ENCODE measurements at places on chromosomes 7 and 10. TPM values are rescaled to one million over a fixed set of nuclear protein-coding genes. Genes with fewer than 3 reads are reported as not detected.

DNA sequence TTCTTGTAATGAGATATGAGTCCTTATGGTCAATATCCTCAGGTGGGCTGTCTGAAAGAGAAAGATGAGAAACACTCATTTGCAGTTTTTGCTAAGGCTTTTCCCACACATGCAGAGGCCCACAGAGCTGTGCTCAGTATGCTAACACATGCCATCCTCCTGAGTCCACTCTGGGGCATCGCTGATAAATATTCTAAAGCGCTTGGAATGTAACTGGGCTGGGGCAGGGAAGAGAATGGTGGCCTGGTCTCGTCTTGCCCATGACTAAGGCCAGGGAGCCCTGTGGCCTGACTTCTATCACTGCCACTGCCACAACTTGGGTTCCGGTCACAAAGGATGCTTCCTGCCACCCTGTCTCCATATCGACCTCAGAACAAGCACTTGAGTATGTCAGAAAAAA lies 199.7 kb upstream of the FRMD4A start:
- H3K27ac ChIP-seq, result no peak overlapping the region
- peaks cover 65% of the 10 kb centered on the region for H3K4me1 ChIP-seq
- no peak overlapping the region for H3K4me3 ChIP-seq
- peaks cover 11% of the 10 kb centered on the region for H3K36me3 ChIP-seq
- H3K27me3 ChIP-seq, result no peaks in the 10 kb centered on the region
- no peak for DNase-seq

GRCh38 chr10:129552119-129552518 lies 85.1 kb downstream of the MGMT start:
- H3K27me3 ChIP-seq, result no peaks in the 10 kb centered on the region
- H3K36me3 ChIP-seq, result no peaks in the 10 kb centered on the region
- no peaks in the 10 kb centered on the region for H3K4me1 ChIP-seq
- H3K4me3 ChIP-seq, result no peak overlapping the region
- no peak for DNase-seq
- no peak overlapping the region for H3K27ac ChIP-seq

GRCh38 chr7:15628876-15629275 lies 57.6 kb downstream of the MEOX2 start:
- no peak overlapping the region for H3K27ac ChIP-seq
- DNase-seq, result no peak
- no peak overlapping the region for H3K4me3 ChIP-seq
- no peaks in the 10 kb centered on the region for H3K4me1 ChIP-seq
- H3K36me3 ChIP-seq, result no peaks in the 10 kb centered on the region
- no peaks in the 10 kb centered on the region for H3K27me3 ChIP-seq

GRCh38 chr10:84548869-84549268 lies 220.5 kb downstream of the CCSER2 start:
- no peaks in the 10 kb centered on the region for H3K36me3 ChIP-seq

DNA sequence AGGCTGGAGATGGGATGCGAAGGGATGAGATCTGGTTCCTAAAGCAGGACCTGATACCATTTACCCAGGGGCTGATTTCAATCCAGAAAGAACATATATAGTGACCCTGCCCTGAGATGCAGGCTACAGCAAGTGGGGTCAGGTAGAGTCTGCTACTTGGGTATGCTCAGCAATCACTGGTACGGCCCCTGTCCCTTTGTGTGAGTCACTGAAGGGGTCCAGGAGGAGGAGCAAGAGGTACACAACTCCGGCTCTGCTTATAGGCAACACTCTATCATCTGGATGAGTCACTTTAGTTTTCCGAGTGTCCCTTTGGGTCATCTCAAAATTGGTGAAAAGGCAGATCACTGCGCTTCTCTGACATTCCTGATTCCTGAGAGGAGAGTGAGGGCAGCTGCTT lies 79.6 kb upstream of the SORCS1 start:
- H3K4me3 ChIP-seq, result no peak overlapping the region
- H3K4me1 ChIP-seq, result no peaks in the 10 kb centered on the region
- H3K27me3 ChIP-seq, result no peaks in the 10 kb centered on the region
- DNase-seq, result no peak
- H3K36me3 ChIP-seq, result no peaks in the 10 kb centered on the region
- H3K27ac ChIP-seq, result no peak overlapping the region

GRCh38 chr10:113053091-113053490 lies 103.0 kb downstream of the TCF7L2 start:
- peaks cover 15% of the 10 kb centered on the region for H3K4me1 ChIP-seq
- DNase-seq, result no peak
- peaks cover 2% of the 10 kb centered on the region for H3K36me3 ChIP-seq
- H3K4me3 ChIP-seq, result no peak overlapping the region
- no peak overlapping the region for H3K27ac ChIP-seq

DNA sequence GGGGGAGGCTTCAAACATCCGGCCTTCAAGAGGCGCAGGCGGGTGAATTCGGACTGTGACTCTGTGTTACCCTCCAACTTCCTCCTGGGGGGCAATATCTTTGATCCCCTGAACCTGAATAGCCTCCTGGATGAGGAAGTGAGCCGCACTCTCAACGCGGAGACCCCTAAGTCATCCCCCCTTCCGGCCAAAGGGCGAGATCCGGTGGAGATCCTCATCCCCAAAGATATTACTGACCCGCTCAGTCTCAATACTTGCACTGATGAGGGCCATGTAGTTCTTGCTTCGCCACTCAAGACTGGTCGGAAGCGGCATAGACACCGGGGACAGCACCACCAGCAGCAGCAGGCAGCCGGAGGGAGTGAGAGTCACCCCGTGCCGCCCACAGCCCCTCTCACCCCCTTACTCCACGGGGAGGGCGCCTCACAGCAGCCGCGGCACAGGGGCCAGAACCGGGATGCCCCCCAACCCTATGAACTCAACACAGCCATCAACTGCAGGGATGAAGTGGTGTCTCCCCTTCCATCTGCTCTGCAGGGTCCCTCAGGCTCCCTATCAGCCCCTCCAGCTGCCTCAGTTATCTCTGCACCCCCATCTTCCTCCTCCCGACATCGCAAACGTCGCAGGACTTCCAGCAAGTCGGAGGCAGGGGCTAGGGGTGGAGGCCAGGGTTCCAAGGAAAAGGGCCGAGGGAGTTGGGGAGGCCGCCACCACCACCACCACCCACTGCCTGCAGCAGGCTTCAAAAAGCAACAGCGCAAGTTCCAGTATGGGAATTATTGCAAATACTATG lies 1.1 kb downstream of the MEPCE start:
- H3K36me3 ChIP-seq, result peaks cover 37% of the 10 kb centered on the region
- peak overlapping the region; percentile 99 for H3K4me3 ChIP-seq
- no peaks in the 10 kb centered on the region for H3K27me3 ChIP-seq
- H3K27ac ChIP-seq, result peak overlapping the region; percentile 82
- H3K4me1 ChIP-seq, result peaks cover 62% of the 10 kb centered on the region
- DNase-seq, result peak; percentile 30

DNA sequence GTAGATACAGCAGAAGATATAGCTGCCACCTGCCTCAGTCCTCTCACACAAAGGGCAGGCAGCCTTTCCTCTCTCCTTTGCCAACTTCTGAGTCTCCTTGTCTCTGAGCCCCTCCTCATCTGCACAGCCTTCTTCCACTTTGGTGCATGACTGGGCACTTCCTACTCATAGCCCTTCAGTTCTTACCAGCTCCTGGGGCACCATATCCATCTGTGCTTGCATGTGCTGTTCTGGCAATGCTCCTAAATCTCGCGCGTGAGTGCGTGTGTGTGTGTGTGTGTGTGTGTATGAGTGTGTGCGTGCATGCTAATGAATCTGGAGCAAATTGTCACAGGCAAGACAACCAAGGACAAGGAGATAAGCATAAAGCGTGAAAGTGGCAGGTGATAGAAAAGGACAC lies 1271.6 kb upstream of the SORCS1 start:
- H3K27ac ChIP-seq, result no peak overlapping the region
- no peaks in the 10 kb centered on the region for H3K4me1 ChIP-seq
- no peaks in the 10 kb centered on the region for H3K27me3 ChIP-seq
- no peaks in the 10 kb centered on the region for H3K36me3 ChIP-seq

DNA sequence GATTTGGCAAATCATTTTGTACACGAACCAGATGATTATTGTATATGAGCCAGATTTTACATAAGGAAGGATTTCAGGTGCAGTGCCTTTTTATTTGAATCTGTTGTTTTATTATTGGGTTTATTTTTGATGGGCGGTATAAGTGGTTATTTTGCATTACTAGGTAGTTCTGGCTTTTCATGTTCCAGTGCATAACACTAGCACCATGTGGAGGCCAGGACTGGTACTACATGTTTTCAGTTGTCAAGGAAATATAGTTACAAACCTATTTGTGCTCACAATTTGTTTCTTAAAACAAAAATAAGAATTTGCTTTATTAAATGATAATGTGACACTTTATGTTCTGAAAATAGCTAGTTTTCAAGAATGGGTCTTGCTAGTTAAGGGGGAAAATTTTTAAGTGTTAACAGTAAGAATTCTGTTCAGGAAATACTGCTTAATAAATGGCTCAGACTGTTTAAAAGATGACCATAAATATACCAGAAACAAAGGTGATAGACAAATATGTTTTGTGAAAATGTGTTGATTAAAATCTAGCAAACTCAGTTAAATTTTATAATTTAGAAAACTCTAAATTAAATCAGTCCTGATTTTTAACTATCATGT lies 7.1 kb upstream of the SEMA3E start:
- no peak for DNase-seq
- no peaks in the 10 kb centered on the region for H3K36me3 ChIP-seq
- H3K4me1 ChIP-seq, result no peaks in the 10 kb centered on the region
- H3K27ac ChIP-seq, result no peak overlapping the region

PPP1R9A gene
- total RNA-seq, result 0.23 TPM

DNA sequence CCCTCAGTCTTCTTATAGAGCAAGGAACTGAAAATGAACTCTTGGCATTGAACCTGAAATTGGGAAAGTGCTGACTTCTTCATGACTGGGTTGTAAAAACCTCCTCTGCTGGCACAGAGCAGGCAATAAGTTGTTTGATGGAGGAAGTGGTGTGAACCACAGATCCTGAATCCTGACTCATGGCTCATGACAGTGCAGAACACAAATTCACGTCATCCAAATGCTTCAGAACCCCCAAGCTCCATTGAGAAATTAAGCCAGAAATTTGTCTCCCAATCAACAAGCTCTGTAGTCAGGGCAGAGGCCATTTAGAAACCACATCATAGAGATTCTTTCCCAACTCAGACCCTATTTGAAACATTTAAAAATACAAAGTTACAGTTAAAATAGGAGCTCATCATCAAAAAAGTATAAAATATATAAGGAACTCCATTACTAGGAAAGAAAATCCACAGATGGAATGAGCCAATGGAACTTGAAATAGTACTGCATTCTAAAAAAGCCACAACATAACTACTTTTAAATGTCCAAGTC lies 10.3 kb upstream of the STK17A start:
- H3K27me3 ChIP-seq, result no peaks in the 10 kb centered on the region
- DNase-seq, result no peak
- no peaks in the 10 kb centered on the region for H3K36me3 ChIP-seq
- H3K4me1 ChIP-seq, result peaks cover 2% of the 10 kb centered on the region
- H3K4me3 ChIP-seq, result no peak overlapping the region
- H3K27ac ChIP-seq, result no peak overlapping the region

DNA sequence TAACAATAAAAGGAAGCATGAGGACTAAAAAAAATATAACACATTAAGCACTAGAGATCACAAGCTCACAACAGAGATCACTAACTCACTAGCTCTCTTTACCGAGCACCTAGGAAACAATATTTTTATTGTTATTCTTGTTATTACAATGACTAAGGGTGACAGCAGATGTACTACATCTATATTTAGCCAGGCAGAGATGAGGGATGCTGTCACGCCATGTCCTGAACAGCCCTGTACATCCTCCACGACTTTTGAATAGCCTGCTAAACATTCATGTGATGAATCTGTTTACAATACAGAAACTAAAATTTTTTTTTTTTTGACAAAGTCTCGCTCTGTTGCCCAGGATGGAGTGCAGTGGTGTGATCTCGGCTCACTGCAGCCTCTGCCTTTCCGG lies 22.7 kb downstream of the FAM133B start:
- H3K27ac ChIP-seq, result no peak overlapping the region
- no peak overlapping the region for H3K4me3 ChIP-seq
- H3K27me3 ChIP-seq, result no peaks in the 10 kb centered on the region
- DNase-seq, result no peak
- no peaks in the 10 kb centered on the region for H3K4me1 ChIP-seq
- H3K36me3 ChIP-seq, result peaks cover 66% of the 10 kb centered on the region

GRCh38 chr10:132455441-132455971 lies 58.5 kb downstream of the PWWP2B start:
- peaks cover 31% of the 10 kb centered on the region for H3K4me1 ChIP-seq
- H3K27ac ChIP-seq, result no peak overlapping the region
- H3K4me3 ChIP-seq, result no peak overlapping the region
- H3K27me3 ChIP-seq, result no peaks in the 10 kb centered on the region
- DNase-seq, result no peak

CYP2C8 gene
- total RNA-seq, result 0.76 TPM

HHEX gene
- 5.8 TPM for total RNA-seq

ITGB8 gene
- total RNA-seq, result 0.08 TPM

TMEM139 gene
- 1.6 TPM for total RNA-seq

DNA sequence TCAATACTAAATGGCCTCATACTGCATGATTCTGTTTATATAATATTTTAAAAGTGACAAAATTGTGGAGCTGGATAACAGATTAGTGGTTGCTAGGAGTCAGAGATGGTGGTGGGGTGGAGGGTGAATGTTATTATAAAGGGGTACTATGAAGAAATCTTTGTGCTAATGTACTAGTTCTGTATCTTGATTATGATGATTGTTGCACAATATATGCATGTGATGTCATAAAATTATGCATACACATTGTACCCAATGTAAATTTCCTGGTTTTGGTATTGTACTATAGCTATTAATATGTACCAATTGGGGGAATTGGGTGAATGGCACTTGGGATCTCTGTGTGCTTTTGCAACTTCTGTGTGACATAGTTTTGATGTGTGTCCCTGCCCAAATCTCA lies 112.2 kb downstream of the TMEM26 start:
- DNase-seq, result no peak
- peaks cover 9% of the 10 kb centered on the region for H3K4me1 ChIP-seq
- no peak overlapping the region for H3K4me3 ChIP-seq
- H3K27me3 ChIP-seq, result no peaks in the 10 kb centered on the region

DNA sequence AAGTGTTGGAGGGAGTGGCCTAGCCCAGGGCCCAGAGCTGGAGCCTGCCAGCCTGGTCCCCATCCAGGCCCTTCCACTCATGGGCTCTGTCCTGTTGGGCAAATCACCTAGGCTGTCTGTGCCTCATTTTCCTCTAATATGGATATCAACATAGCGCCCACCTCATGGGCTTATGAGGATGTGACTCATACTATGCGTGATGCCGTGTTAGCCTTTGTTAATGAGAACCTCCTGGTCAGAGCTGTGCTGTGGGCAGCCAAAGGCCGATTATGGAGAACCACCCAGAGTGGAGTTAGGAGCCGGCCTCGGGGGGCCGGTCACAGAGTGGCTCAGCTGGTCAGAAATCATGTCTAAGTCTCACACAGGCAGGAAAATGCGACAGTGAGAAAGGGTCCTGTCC lies 306.4 kb downstream of the PAXIP1 start:
- no peak overlapping the region for H3K4me3 ChIP-seq
- no peaks in the 10 kb centered on the region for H3K36me3 ChIP-seq
- H3K27ac ChIP-seq, result no peak overlapping the region

POT1 gene
- total RNA-seq, result 24.9 TPM

DNA sequence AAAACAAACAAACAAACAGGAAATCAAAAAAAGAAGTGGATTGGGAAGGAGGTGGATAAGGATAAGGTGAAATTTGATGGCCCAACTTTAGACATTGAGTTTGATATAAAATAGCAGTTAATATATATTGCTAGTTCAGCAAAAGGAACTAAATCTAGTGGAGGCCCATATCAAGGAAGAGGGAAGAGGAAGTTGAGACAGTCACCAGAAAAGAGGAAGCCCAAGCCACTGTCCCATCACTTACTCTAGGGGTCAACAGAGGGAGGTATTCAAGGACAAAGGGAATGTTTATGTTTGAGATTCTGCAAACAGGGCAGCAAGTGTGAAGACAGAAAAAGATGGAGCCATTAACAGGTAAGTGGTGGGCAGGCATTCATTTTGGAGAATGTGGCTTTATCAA lies 3.7 kb downstream of the LAMTOR4 start:
- H3K27ac ChIP-seq, result peak overlapping the region; percentile 12
- H3K27me3 ChIP-seq, result no peaks in the 10 kb centered on the region
- H3K4me3 ChIP-seq, result no peak overlapping the region
- H3K36me3 ChIP-seq, result peaks cover 19% of the 10 kb centered on the region
- DNase-seq, result no peak
